ENCODE measurements at places on chromosomes 7 and 10.

GRCh38 chr7:132652507-132652906 lies 76.2 kb upstream of the PLXNA4 start:
- DNase-seq: no peak

- no peak for DNase-seq
Observed at GRCh38 chr10:116878123-116878522, 28.8 kb downstream of the ENO4 start.

DNA sequence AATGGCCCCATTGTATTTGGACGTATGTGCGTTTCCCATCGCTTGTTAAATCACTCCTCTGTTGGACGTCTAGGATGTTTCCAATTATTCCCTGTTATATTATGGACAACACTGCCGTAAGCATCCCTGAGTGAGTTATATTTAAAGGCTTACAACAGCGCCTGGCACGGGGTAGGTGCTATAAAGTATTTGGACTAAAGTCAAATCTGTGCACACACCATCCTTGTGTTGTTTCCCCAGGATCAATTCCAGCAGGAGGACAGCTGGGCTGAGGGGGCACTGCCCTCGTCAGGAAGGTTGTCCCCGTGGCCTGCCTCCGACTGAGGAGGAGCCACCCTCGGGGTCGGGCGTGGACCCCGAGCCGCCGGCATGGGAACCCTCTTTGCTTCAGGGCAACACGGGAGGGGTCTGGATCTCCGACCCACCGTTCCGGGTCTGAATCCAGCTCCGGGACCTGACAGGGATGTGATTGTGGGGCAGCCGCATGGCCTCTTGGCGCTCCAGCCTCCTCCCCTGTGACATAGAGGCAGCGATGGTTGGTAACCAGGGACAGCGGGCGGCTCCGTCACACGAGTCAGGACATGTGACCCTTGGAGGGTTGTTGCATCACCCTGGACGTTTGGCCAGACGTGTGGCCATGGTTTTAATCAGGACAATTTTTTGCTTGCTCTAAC lies 1.5 kb upstream of the JAKMIP3 start:
- no peak for DNase-seq

DNA sequence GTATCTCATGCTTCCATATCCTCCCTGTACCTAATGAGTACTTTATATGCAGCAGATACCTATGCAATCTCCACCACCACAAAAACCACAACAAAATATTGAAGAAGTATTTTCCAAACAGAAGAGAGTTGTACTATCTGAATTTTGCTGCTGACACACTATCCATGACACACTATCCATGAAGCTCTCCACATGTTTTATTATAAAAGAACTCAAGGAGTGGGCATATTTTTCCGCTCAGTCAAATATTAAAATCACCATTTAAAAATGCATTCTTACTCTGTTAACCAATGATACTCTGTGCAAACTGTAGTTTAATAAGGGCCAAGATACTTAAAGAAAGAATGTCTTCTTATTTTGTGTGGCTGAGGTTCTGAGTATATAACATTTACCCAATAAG lies 2.8 kb downstream of the BET1 start:
- no peak for DNase-seq

DNA sequence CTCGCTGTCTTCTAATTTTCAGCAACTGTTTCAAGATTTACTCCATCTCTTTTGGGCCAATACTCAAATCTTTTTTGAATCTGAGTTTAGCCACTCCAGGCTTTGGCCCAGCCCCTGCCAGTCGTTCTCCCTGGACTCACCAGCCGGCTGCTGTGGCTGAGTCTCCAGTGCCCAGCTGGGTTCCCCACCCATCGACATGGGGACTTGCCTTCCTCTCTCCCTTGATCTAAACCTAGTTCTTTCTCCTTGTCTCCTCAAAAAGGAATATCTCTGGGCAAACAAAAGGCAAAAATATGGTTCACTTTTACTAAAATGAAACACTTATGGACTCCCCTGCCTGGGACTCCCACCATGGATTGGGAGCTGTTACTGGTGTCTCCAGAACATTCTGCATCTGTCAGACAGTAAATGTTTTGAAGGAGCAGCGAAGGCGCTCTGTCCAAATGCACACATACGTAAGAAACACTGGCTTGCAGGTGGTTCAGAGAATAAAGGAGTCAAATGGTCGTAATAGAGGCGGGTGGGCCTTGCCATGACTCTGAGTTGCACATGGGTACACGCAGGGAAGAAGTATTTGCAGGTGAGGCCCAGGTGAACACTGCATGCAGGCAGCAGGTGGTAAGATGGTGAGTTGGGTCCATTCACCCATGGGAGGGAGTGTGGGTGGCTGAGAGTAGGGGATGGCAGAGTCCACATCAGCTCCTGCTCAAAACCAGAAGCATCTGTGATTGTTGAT lies 35.5 kb upstream of the HABP2 start:
- no peak for DNase-seq

DNA sequence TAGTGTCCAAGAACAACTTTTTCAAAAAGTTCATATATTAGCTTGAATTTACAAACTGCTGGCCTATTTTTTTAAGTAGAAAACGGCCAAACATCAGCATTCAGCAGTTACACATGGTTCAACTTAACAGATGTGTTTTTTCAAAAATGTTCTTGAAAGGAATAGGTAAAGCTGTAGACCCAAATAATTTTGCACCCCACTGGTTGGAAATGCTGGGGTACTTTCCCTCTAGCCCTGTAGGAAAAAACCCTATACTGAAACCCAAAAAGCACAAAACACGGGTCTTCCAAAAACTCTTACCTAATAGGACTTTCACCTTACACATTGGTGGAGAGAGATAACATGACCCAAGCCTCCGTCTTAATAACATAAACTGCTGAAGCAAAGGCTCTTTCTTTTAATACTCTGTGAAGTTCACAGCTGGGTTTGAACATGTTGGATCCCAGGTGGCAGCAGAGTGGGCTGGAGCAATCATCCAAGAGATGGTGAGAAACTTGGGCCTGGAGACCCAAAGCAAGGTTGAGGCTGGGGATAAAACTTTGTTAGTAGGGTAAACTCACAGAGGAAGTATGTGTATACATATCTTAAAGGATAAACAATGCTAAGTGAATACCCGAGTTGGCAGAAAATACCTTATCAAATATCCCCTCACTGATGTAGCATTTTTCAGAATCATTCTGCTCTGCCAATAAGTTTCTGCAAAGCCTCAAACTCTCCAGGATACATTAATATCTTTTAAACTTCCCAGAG lies 629 bp upstream of the DNAJC9 start:
- no peak for DNase-seq

DNA sequence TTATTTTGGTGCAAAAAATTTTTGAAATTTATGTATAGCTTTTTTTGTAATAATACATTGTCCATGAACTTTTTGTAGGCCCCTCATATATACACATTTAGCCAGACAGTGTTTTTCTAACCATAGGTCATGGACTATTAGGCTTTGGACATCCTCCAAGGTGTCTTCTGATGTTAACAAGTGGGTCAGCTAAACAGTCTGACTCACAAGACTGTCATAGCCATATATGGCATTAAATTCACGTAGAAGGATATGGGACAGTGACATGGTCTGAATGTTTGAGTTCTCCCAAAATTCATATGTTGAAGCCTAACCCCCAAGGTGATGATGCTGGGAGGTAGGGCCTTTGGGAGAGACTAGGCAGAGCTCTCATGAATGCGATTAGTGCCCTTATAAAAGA lies 14.0 kb upstream of the NUB1 start:
- no peak for DNase-seq

GRCh38 chr7:43492896-43493295 lies 90.0 kb upstream of the STK17A start:
- DNase-seq: no peak

GRCh38 chr7:15305002-15305600 lies 256.7 kb downstream of the AGMO start:
- no peak for DNase-seq

GRCh38 chr10:74061104-74061503 lies 63.2 kb downstream of the VCL start:
- DNase-seq: no peak

- no peak for DNase-seq
Observed at GRCh38 chr7:25665903-25666670, 437.8 kb upstream of the NPVF start.

DNA sequence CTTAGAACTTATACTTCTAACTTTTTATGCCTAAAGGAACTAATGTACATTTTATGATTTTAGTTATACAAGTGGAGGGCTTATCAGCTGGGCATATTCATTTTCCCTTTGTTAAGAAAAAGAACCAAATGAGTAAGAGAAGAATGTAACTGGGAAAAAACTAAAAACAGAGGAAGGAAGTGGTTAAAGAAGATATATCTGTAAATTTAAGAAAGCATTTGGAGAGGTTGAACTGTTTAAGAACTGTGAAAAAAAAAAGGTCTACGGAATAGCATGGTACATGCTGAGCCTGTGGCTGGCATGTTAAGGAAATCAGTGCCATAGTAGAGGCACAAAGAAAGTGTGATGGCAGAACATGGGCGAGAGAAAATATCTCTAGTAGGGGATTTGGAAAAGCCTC lies 6.2 kb downstream of the MDFIC start:
- DNase-seq: no peak

DNA sequence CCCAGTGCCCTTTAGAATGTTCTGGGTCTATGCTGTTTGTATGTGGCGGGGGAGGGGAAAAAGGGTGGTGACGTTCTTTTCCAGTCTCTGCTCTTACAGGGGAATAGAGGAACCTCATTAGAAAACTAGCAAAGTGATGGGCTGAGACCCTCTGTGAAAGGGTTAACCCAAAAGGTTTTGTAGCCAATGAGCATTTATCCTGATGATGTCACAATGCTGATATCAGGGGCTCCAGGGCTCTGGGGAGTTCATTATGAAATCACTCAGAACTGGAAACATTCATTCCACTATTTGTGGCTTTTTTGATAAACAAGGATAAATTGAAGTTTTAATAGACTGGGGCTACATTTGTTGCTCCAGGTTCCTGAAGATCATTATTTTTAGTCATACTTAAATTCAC lies 71.7 kb downstream of the ARID5B start:
- DNase-seq: no peak

DNA sequence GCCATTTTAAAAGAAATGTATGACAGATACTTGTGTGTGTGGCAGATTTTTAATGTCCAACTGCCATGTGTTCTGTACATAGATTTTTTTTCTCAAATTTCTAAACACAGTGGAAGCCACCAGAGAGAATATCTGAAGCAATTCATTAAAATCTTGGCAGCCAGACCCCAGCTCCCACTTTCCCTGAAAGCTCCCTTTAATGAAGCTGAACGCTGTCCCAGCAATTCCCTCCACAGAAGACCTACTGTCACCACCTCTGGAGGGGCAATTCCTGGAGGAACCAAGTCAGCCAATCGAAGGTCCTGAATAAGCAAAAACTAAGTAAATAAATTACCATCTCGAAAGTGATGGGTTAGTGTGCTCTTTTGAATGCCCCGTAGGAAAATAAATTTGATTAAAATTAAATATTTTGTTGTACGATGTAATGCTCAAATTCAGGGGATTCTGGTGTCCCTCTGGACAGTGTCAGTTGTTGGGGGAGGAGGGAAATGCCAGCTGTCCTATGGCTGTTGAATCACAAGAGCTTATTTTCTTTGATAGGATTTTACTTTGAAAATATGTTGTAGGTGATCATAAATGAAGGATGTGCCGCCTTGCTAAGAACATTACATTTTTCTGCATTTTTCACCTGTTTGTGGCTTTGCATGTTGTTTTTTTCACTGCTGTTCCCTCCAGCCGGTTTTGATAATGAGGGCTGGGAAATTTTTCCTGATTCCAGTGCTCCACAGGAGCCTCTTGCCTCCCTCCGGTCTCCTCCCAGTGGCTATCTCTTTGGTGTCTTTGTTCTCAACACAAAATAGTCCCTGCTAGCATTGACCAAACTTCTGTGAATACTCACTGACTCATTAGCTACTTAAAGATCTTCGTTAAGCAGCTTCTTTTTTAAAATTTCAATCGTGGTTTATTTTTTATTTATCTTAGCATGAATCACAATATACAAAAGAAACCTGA lies 9.2 kb upstream of the GSAP start:
- DNase-seq: no peak
